H7 (cell line): ENCODE measurements at places on chromosomes 6 and 20. TPM values are rescaled to one million over a fixed set of nuclear protein-coding genes. Genes with fewer than 3 reads are reported as not detected.

GRCh38 chr6:169451065-169451838 lies 197.6 kb upstream of the THBS2 start:
- no peak for DNase-seq

- DNase-seq = no peak
These were observed 12.4 kb downstream of the HTR1B start for GRCh38 chr6:77450924-77451323.

DNA sequence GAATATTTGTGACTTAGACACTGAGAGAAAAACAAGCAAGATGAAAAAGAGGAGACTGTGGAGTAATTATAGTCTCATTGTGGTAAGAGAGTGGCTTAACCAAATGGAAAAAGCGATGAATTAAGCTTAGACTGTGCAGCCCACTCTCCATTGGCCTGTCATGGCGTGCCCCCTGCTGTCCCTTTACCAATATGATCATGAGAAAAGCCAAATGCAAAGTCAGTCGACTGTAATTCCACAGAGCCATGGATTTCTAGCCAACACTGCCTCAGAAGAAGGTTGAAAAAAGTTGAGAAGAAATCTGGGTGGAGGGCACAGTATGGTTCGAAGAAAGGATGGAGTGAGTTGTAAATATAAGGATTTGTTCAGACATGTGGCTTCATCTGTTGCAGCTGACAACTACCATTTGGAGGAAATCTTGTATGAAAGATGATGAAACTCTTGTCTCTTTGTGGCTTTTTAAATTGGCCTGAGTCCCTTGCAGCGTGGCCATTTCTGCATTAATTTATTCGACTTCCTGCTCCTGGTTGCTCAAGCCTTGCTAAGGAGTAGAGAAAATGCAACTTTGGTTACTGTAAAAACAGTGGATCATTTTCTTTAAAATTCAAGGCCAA lies 251.4 kb downstream of the DOK5 start:
- no peak for DNase-seq

DNA sequence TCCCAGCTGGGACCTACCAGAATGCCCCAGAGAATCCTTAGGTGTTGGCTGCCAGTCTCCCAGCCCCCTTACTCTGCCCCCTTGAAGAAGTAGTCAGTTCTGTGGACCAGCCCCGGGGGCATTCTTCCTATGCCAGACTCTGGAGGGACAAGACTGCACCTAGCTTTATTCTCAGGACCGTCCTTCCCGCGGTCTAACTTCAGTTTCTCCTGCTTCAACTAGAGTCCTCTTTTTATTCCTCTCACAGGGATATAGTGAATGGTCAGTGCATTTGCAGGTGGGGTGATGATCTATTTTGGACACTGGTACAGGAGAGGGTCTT lies 35.9 kb upstream of the MDFI start:
- no peak for DNase-seq

DNA sequence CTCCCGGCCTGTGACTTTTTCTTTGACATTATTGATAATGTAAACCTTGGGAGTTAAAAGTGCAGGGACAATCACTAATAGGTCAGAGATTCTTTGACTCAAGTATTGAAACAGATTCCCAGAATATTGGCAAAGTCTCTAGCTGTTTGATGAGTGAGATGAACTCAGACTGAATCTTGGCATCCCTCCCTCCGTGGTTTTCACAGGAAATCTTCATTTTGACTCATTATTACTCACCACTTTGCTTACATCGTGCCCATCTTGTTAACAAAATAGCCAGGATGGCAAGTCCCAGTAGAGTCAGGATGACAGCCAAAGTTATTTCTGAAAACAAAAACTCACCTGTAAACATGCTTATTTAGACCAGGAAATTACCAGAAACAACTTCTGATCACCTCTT lies 2.0 kb downstream of the TSBP1 start:
- no peak for DNase-seq

GRCh38 chr6:1735239-1735803 lies 125.6 kb downstream of the FOXC1 start:
- DNase-seq = no peak

DNA sequence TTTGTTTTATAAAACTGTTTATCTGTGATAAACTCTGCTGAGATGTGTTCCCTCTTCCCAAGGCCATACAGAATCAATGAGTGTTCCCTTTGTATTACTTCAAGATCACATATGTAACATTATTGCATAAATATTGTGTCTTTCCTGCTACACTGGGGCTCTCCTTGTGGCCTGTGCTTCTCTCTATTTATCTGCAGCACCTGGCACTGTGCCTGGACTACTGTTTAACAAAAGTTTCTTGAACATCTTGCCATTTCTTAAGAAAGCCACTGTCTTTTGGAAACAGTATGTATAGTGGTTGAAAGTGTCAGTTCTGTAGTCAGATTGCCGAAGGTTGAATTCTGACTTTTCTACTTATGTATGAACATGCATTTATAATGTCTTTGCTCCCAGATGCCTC lies 169.0 kb upstream of the SCGN start:
- no peak for DNase-seq

DNA sequence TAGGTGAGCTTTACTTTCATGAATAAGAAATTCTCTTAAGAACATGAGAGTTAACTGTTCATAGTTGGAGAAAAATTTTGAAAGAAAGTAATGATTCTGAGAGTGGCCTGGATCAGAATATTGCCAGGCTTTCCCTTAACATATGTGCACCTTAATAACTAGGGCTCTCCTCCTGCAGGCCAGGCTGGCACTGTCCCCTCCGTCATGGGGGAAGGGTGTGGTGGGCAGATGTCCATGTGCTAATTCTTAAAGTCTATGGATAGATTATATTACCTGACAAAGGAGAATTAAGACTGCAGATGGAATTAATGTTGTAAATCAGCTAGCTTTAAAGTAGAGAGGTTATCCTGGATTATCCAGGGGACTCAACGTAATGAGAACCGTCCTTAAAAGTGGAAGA lies 10.9 kb upstream of the KLHL32 start:
- DNase-seq = no peak

DNA sequence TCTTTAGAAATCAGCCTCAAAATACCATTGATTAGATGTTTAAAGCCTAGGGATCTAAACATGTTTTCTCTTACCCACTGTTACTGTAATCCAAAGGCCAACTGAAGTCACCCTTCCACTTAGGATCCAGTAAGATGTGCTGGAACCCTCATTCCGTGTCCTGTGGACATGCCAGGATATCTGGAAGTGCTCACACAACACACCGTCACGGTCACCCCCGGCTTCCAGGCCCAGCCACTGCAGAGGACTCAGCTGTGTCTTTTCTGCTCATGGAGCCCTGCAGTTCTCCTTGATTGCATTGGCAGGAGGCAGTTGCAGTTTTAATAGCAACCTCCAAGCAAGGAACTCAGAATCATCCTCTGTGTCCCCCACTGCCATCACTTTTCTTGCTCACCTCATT lies 93.3 kb downstream of the CAP2 start:
- no peak for DNase-seq

DNA sequence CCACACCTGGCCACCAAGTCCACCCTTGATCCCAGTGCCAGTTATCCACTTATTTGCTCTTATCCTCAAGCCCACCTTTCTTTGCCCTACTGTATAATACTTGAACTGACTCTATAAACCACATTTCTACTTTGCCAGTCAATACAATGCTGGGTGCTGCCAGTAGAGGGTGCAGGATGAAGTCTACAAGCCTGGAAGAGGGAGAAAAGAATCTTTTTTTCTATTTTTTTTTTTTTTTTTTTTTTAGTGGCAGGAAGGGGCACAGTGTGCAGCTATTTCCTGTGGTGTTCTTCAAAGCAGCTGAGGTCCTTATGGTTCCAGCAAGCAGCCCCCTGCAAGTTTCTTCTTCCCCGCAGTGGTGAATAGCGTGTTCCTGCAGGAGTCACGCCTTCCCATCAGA lies 22.2 kb upstream of the GABRR1 start:
- peak; percentile 59 for DNase-seq

DNA sequence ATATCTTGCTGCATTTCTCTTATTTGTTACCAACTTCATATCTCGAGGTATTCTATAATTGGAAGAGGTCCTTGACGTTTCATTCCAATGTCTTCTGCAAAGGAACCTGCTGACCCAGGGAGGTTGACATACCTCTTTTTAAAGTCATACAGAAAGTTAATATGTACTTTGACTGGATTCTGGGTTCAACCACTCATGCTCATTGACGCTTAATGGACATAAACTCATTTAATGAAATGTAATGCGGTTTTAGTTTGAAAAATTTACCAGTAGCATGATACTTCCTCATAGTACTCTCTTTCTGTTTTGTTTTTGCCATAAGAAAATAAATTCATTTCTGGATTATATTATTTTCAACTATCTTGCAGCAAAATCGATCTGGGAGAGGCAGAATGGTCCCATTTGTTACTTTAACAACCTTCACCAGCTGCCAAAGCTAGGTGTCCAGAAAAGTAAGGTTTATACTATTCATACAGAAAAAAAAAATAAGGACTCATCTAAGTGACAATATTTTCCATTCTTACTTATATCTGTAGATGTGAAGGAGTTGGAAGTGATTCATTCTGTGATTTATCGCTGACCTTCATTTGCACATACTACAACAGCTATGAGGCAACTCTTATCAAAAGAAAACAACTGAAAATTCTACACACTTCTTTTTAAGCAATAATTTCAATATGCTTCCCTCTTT lies 101.6 kb downstream of the ATXN1 start:
- DNase-seq = no peak

GRCh38 chr6:168196881-168197635 lies 118.0 kb upstream of the FRMD1 start:
- DNase-seq = no peak

DNA sequence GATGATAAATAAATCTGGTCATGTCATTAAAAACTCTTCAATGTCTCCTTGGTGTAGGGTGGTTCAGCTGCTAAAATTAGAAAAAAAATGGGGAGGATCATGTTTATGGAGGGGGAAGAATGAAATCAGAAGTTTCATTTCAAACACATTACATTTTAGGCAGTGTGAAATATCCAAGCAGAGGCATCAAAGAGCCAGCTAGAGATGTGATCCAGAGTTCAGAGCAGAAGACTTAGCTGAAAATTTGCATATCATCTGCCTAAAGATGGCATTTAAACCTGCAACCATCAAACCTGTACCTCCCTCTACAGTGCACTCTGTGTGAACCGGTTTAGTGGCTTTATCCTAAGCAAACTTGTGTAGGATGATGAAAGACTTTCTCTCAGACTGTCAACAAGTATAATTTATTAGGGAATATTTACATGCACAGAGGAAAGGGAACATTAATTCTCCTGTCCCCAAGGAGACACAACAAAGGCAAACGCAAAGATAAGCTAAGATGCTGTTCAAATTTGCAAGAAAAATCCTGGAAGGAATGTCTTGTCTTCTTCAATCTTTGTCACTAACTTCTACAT lies 84.8 kb upstream of the PLEKHG1 start:
- no peak for DNase-seq

DNA sequence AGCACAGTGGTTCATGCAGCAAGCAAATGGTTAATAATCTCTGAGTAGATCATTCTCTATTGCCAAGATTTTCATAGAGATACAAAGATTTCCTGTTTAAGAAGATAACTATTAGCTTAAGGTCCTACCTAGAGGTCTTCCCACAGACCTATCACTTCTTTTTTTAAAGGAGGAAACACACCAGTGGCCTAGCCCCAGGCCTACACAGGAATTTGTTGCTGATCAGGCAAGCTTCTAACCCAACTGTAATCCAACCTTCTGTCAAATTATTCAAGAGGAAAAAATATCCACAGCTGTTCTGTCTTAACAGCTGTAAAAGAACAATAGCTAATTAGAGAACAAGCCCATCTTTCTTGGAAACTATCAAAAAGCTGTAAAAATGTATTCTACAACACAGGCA lies 332.8 kb downstream of the BTBD9 start:
- DNase-seq = no peak

DNA sequence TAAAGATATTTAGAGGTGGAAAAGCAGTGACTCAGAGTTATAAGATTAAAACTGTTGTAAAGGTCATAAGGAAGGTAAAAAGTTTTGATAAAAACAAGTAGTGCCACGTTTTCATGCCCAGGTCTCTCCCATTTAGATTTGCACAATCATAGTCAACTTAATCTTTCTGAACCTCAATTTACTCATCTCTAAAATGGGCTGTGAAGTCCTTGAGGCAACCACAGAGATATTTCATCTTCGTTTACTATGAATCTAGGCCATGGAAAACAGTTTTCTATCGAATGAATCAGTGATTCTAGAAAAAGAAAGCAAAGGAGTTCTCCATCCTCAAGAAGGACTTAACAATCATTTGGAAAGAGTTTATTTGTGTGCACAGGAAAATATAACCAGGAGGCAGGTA lies 190.2 kb downstream of the EDN1 start:
- no peak for DNase-seq

MYLK4 gene
- 0.03 and 0.07 TPM in 2 replicates for total RNA-seq

FAM209B gene
- 0.33 and 0.59 TPM in 2 replicates for total RNA-seq

RUNX2 gene
- total RNA-seq = 0.14 and 0.18 TPM in 2 replicates

RAET1L gene
- not detected in 2 replicates for total RNA-seq

TSPO2 gene
- total RNA-seq = not detected in 2 replicates

MROH8 gene
- 1.1 and 1.3 TPM in 2 replicates for total RNA-seq

GJA10 gene
- total RNA-seq = 0.28 TPM in 1 of 2 replicates, not detected in the other

TFEB gene
- 1.4 and 1.6 TPM in 2 replicates for total RNA-seq

SIRPA gene
- 6.7 and 8.1 TPM in 2 replicates for total RNA-seq

PROKR2 gene
- total RNA-seq = 0.74 and 1.2 TPM in 2 replicates
